ENCODE measurements at places on chromosomes 2 and 18.

GRCh38 chr18:55779691-55780585 lies 191.9 kb upstream of the TCF4 start:
- DNase-seq = no peak

DNA sequence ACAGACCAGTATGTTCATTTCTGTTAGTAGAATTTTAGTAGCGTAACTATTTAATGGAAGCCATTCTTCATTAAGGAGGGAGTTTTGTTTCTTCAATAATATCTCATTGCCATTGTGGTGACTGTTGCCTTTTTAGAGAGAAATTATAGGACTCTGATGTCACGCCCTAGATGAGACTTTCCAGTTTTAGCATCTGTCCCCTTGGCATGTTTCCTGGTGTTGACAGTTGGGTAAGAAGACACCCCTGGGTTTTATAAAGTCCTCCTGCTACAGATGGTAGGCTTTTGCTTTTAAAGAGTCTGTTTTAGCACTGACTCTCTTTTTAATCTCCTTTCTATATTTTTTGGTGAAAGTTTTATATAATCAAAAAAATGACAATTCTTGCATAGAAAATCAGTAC lies 41.9 kb downstream of the KCNJ3 start:
- DNase-seq = no peak

DNA sequence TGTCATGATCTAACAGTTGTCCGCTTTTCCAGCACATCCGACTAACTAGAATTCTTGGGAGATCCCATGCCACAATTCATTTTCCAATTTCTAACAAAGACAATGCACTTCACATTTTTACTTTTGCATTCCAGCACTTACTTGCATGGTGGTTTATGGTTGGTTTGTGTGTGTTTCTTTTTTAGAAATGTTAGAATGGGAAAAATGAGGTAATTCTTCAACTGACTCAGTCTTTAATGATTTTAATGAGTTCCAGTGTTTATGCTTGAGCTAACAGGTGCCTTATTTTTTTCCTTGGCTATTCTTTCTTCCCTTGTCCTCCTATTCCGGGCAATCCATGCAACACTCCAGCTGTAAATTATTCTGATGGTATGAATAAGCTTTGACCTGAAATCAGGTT lies 46.4 kb downstream of the SLC8A1 start:
- DNase-seq = no peak

- no peak for DNase-seq
Measured at GRCh38 chr2:172993931-172994717, 81.5 kb upstream of the MAP3K20 start.

- DNase-seq = no peak
Measured at GRCh38 chr2:167177196-167177595, 288.9 kb downstream of the XIRP2 start.

DNA sequence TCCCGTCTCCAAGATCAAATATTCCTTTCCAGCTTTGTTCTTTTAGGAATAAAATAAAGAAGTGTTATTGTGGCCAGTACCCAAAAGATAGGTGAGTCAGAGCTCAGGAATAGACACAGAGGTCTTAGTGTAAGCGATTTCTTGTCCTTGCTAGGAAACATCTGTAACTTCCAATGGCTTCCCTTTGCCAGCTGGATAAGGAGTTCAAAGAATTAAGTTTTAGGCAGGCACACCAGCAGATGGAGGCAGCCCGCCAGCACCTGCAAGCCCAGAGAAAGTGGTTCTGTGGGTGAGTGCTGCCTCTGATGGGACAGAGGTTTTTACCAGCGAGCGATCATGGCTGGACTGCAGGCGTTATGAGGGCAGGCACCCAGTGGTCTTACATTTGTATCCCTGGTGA lies 125.4 kb downstream of the MGAT5 start:
- no peak for DNase-seq

DNA sequence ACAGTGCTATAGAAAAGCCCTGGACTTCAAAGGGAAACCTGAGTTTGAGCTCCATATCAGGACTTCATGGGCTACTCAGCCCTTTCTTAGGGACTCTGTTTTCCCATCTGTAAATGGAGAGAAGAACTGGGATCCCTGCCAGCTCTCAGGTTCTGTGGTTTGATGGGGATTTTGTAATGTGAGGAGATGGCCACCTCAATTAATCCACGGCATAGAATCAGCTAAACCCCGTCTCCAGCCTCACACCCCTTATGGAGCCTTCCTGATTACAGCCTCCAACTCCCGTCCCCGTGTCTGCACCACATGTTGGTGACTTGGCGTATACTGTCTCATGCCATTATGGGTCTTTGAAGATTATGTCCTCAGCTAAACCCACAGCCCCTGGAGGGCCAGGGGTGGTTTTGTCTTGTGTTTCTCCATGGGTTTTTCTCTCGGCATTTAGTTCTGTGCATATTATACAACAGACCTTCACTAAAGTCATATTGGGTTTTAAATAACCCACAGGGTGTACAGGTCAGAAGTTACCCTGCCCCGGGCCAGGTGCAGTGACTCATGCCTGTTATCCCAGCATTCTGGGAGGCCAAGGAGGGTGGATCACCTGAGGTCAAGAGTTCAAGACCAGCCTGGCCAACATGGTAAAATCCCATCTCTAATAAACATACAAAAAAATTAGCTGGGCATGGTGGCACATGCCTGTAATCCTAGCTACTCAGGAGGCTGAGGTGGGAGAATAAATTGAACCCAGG lies 63.8 kb upstream of the PPP1CB start:
- DNase-seq = no peak

DNA sequence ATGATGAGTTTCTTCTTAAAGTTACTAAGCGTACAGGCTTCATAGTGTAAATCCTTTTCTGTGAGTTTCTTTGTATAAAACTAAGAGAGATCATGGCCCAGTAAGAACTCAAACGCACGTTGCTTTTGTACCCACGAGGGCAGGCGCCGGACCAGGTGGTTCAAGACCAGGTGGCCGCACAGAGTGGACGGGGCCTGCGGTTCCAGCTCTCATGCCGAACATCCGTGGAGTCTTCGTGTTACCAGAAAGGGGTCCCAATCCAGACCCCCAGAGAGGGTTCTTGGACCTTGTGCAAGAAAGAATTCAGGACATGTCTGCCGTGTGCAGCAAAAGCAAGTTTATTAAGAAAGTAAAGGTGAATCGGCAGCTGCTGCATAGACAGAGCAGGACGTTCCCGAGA lies 53.0 kb downstream of the KCNG2 start:
- DNase-seq = no peak

DNA sequence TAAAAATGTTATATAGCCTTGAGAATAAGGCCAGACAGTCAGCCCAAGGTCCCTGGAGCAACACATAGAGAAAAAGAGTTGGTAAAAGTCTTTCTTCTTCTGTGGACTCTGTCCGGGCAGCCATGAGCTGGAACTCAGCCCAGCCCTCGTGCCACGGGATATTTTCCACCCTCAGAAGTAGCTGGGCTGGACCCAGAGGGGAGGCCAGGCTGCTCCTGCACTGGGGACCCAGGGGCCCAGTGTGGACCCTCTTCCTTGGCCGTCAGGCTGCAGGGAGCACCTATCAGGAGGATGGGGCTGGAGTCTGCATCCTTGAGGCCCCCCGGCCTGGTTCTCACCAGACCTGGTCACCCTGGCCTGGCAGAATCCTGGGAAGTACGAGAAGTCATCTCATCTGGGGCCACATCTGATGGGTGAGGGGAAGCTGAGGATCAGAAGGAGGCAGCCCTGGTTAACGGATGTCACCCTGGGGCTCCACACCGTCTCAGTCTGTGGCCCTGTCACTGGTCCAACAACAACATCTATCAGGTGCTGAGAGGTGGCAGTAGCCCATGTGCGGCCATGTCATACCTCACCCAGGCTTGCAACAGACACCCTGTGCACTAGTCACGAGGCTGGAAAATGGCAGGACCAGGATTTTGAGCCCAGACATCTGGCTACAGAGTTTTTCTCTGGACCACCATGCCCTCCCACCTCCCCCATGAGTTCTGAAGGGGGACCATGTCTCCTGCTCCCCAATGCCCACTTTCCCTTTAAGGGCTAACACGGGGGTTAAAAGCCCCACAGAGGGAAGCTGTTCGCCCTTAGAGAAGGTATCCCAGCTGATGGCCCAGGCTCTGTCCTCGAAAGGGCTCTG lies 33.0 kb downstream of the SDC1 start:
- DNase-seq = no peak

DNA sequence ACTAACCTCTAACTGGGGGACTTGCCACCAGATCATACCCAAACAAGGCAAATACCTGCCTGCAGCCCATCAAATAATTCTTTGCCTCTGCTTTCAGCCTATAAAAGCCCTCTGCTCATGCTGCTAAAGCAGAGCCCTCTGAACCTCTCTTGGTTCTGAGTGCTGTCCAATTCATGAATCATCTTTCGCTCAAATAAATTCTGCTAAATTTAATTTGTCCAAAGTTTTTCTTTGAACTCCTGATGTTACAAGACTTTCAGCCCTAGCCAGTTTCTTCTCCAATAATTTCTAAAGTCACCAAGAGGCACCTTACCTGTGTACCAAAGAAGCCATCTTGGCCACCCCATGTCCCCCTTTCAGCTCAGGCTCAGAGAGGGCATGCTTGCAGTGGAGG lies 72.0 kb downstream of the MRO start:
- DNase-seq = no peak

DNA sequence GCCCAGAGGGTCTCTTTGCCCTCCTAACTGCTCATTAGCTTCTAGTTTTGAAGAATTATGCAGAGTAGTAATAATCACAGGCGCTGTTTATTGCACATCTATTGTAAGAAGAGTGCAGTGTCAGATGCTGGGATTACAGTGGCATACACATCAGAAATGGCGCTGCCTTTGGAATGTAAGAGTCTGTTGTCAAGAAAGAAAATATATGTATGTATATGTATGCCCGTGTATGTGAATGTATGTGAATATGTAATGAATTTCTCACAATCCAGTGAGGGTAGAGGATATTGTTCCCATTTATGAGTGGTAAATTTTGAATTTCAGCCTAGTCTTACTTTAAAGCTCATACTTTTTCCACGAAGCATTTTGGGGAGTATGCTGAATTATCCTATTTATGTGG lies 127.5 kb downstream of the PARD3B start:
- DNase-seq = no peak

GRCh38 chr2:161596148-161596547 lies 28.1 kb upstream of the SLC4A10 start:
- DNase-seq = no peak

DNA sequence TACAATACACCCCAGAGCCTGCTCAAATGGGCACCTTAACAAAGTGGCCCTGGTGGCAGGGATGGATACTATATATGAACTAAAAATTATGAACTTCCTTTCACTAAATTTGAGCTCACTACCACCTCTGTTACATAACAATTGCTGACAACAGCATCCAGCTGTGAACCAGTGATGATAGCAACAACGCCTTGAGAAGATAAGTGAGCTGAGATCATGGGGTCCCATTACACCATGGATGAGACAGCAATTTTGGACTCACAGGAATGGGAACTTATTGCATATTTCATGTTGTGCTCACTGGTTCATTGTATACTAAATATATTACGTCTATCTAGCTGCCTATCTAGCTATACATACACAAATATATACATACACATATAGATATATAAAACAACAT lies 16.9 kb upstream of the ALMS1 start:
- no peak for DNase-seq

GRCh38 chr2:102661846-102662245 lies 42.5 kb downstream of the SLC9A2 start:
- DNase-seq = no peak

- DNase-seq = no peak
Measured at GRCh38 chr2:59868981-59869380, 684.5 kb downstream of the BCL11A start.

- DNase-seq = no peak
Measured at GRCh38 chr2:164964700-164965099, 9.4 kb upstream of the SLC38A11 start.

DNA sequence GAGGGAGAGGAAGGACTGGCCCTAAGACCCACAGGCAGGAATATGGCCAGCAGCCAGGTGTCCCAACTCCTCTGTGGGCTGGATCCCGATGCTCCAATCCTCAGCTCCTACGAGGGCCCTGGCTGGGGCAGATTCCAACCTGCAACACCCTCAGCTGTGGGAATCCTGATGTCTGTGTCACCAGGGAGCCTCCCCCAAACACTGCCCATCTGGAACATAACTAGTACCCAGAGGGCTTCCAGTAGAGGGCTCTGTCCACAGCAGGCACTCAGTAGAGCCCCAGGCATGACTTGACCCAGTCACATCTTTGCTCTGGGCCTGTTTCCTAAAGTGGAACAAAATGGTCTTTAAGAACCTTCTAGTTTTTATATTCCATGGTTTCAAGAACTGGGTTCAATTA lies 20.6 kb upstream of the LOXHD1 start:
- no peak for DNase-seq

DNA sequence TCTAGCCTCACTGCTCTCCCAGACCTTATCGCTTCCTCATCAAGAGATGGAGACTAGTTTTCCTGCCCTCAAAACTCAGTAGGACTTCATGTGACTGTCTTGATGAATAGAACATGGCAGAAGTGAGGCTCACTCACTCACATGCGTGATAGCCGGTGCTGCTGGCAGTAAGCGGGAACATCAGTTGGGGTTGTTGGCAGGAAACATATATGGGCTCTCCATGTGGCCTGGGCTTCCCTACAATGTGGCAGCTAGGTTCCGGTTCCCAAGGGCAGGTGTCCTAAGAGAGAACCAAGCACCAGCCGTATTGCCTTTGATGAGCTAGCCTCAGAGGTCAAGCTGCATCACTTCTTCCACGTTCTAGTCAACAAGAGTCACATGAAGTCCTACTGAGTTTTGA lies 15.2 kb upstream of the FAHD2A start:
- DNase-seq = no peak

GRCh38 chr2:100781523-100782379 lies 38.2 kb upstream of the NPAS2 start:
- DNase-seq = no peak

DNA sequence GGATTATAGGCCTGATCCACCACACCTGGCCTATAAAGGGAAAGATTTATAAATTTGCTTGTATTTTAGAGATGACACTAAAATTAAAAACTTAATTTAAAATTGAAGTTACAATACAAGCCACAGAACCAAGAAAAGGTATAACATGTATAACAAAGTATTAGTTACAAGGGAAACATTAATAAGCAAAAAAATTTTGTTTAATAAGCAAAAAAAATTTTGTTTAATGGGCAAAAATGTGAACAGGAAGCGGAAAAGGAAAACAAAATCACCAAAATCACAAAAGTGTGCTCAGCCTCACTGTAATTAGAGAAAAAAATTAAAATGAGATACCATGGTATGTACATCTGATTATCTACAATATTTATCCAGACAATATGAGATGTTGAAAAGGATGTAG lies 15.9 kb upstream of the NDUFV2 start:
- no peak for DNase-seq
